ENCODE measurements at places on chromosomes 2 and 18. TPM values are rescaled to one million over a fixed set of nuclear protein-coding genes. Genes with fewer than 3 reads are reported as not detected.

FHOD3 gene
- 0.58 TPM for total RNA-seq

DNA sequence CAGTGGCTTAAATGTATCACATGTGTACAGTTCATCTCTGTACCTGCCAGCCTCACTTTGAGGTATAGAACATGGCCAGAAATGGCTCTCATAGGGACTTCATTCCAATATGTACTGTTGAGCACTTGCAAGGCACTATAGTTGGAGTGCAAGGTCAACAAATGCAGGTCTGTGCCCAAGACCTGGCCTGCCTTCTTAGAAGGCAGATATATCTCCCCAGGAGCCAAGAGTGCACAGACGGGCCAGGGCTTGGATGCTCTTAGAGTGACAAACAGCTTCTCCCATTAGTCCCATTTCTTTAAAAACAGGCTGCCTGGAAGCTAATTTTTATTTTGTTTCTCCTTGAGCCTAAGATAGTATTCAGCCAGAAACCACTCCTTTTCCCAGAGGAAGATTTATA is 7.3 kb downstream of the TEX261 start:
- DNase-seq: no peak

DNA sequence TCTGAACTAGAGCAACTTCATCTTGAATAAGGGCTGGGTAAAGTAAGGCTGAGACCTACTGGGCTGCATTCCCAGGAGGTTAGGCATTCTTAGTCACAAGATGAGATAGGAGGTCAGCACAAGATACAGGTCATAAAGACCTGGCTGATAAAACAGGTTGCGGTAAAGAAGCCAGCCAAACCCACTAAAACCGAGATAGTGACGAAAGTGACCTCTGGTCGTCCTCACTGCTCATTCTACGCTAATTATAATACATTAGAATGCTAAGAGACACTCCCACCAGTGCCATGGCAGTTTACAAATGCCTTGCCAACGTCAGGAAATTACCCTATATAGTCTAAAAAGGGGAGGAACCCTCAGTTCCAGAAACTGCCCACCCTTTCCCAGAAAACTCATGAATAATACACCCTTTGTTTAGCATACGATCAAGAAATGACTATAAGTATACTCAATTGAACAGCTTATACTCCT is 109.1 kb downstream of the FIGN start:
- DNase-seq: no peak

- DNase-seq: peak; percentile 70
Observed at GRCh38 chr2:127637725-127638252, 8.2 kb upstream of the GPR17 start.

- no peak for DNase-seq
Observed at GRCh38 chr2:191629976-191630712, 47.8 kb upstream of the NABP1 start.

DNA sequence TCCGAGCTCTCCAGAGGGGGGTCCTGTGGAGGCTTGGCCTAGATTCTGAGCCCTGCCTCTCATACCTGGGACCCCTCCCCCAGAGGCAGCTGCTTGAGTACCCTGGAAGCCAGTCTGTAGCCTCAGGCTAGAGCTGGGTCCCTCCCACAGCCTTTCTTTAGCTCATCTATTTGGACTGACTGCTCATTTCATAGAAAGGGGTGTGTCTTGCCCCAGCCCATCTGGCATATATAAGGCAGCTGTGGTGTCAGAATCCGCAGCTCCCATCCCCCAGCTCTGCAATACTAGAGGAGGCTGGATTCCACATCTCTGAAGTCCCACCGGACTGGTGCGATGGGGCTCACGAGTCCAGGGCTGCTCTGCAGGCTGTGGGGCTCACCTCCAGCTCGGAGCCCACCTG is 26.1 kb downstream of the MPHOSPH10 start:
- DNase-seq: no peak

DNA sequence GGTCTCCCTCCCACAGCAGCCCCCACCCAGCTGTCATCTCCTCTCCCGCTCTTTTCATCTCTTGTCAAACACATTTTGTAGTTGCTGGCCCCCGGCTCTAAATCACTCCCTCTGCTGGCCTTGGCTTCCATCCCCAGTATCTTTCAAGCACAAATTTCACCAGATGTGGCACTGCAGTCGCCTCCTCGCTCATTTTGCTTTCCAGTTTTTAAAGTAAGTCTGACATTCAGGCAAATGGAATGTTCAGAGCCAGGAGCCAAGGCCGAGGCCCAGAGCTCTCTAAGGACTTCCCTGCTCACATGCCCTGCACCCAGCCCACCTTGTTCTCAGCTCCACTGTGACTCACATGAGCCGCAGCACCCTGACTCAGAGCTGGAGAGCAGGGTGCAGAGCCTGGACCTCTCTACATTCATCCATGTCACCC is 158.4 kb downstream of the GALNT14 start:
- no peak for DNase-seq

GRCh38 chr2:24209389-24210105 is 34.7 kb downstream of the FAM228A start:
- no peak for DNase-seq

GRCh38 chr18:39326772-39327171 is 1761.2 kb upstream of the CELF4 start:
- no peak for DNase-seq

- DNase-seq: no peak
Observed at GRCh38 chr18:44840058-44840790, 159.5 kb downstream of the SETBP1 start.

HOXD1 gene
- total RNA-seq: 10.4 TPM

DNA sequence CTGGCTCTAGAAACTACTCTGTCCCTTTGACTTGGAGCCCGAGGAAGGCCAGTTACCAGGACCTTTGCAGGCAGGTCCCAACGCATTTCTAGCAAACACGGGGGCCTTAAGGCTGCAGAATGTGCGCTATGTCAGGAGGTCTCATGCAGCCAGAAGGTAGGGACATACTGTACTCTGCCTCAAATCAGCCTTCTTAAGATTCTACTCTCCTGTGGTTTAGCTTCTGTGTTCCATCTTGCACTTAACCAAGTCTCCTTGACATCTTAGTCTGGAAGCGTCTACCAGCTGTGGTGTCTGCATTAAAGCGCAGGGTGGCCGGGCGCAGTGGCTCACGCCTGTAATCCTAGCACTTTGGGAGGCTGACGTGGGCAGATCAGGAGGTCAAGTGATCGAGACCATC is 65.5 kb downstream of the STEAP3 start:
- no peak for DNase-seq

RGPD3 gene
- not detected for total RNA-seq

CIDEA gene
- total RNA-seq: 1.8 TPM

IMPACT gene
- 28.6 TPM for total RNA-seq

EMILIN1 gene
- 16.6 TPM for total RNA-seq

GRCh38 chr2:179811042-179811441 is 50.4 kb downstream of the ZNF385B start:
- no peak for DNase-seq

DNA sequence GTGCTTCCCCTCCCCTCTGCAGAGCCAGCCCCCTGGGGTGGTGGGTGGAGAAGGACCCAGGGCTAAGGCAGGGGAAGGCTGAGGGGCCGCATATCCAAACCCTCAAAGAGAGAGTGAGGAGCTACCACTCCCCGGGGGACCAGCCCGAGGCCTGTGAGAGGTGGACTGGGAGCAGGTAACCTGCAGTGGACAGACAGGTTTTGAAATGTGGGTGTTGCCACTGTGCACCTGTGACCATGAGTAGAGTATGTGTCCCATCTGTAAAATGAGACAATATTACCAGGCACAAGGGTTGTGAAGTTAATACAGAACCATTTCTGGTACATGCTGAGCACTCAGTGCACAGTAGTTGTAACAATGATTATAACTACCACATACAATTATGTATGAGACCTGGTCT is 51.2 kb upstream of the POMC start:
- DNase-seq: no peak

- no peak for DNase-seq
Observed at GRCh38 chr2:142734770-142735169, 142.7 kb upstream of the KYNU start.

GRCh38 chr2:25672494-25673299 is 680 bp downstream of the DTNB start:
- DNase-seq: peak; percentile 43

DNA sequence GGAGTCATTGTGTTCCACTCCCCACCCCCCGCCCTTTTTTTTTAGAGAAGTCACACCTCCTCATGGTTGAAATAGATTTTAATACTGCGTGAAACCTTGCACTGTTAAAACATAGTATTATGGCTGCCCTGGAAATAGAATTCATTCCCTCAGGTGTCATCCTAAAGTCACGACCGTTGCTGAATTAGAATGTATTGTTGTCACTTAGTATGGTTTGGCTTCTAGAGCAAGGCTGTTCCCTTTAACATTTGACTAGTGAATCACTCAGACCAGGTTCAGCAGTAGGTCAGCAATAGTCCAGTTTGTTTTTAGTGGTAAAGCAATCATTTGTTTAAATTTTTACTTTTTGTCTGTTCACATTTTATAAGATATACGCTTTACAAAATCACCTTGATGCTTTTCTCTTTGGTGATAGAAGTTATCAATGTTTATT is 1.2 kb downstream of the BABAM2 start:
- DNase-seq: no peak

GRCh38 chr18:60502591-60502990 is 130.0 kb upstream of the MC4R start:
- DNase-seq: no peak

DNA sequence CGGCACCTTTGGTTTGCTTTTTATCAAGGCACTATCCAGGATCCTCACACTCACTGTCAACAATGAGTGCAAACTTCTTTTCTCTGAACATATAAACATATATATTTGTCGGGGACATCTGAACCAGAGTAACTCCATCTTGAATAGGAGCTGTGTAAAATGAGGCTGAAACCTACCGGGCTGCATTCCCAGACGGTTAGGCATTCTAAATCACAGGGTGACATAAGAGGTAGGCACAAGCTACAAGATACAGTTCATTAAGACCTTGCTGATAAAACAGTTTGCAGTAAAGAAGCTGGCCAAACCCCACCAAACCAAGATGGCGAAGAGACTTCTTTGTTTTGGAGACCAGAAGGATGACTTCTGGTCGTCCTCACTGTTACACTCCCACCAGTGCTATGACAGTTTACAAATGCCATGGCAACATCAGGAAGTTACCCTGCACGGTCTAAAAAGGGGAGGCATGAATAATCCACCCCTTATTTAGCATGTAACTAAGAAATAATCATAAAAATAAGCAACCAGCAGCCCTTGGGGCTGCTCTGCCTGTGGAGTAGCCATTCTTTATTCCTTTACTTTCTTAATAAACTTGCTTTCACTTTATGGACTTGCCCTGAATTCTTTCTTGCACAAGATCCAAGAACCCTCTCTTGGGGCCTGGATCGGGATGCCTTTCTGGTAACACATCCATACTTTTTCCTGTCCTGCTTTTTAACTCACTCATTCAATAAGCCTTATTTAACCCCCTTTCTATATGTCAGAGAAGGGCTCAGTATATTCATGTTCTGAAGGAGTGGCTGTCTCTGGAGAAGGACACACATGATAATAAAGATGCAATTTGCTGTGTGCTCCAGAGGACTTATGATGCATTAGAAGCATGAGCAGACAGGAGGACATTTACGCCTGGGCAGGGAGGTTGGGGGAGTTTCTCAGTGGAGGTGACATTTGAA is 65.4 kb downstream of the TACR1 start:
- DNase-seq: no peak

CYP27A1 gene
- total RNA-seq: 12.6 TPM

DNA sequence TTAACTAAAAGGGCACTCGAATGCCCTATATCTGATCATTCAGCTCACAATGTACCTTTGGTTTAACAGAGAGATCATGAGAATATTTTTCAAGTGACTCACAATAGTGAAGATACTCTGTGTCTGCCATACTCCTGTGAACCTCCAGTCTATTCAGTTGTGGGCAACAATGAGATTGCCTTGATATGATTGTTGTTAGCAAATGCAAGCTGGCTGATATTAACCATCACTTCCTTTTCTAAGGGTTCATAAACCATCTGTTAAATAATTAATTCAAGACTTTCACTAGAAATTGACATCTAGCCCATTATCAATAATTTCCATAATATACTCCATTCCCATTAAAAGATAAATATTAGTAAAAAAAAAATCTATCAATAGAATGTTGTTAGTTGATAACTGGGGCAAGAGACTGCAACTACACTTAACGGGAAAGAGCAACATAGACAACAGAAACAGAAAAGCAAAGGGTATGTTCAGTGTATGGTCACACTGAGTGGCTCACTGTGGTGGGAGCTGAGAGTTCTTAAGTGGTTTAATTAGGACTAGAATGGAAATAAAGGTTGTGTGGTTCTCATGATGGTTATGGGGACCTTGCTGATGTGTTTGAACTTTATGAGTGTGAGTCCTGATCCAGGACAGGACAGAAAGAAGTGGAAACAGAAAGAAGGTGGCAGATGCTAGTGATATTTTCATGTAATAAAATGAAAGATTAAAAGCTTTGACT is 11.9 kb downstream of the IL18RAP start:
- no peak for DNase-seq

ABCG8 gene
- not detected for total RNA-seq

- DNase-seq: no peak
Observed at GRCh38 chr2:172428832-172429210, 1.4 kb downstream of the ITGA6 start.

DNA sequence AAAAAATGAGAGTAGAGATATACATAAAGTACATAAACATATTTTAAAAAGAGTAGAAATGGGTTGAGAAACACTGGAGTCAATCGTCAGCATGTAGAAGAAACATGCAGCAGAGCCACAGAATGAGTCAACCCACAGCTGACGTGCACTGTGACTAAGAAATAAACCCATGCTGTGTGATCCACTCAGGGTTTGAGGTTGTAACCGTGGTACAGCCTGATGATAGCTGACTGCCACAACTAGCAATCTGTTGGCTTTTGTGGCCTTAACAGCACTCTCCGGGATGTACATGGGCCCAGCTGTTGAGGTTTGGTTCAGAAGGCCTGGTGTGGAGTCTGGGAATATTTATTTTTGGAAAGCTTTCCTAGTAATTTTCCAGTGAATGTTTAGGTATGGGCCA is 554.4 kb upstream of the MEX3C start:
- DNase-seq: no peak

GRCh38 chr2:3595985-3596384 is 1.1 kb downstream of the COLEC11 start:
- no peak for DNase-seq

- DNase-seq: no peak
Observed at GRCh38 chr2:232287316-232287715, 91.2 kb upstream of the ALPP start.

HOXD12 gene
- not detected for total RNA-seq

RTKN gene
- 20.0 TPM for total RNA-seq

DNA sequence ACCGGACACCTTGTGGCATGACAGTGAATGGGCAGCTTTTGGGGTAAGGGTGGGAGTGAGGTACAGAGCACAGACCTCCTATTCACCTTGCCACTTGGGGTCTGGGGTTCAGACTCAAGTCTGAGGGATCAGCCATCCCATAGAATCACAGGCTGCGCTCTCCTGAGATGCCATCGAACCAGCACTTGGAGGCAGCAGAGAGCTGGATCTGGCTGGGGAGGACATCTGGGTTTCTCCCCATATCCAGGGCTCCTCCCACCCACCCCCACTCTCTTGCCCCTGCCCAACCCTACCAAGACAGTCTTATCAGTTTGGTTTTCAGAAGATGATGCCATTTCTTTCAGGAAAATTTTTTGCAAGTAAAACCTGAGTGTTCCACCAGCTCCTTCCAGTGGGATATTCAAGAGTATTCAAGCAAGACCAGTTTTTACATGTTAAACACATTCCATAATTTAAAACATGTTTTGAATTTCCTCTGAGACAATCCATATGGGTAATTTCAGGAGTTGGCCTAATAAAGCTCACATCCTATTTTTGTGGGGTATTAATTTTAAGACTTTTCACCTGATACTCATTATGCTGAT is 29.2 kb upstream of the TEX44 start:
- DNase-seq: peak; percentile 60

OSBPL6 gene
- total RNA-seq: 2.3 TPM

GRCh38 chr2:32820701-32821100 is 126.1 kb upstream of the LTBP1 start:
- no peak for DNase-seq

Data from endothelial cell of umbilical vein (primary cell).